ENCODE measurements at places on chromosomes 7 and 10.

- DNase-seq = no peak
Measured at GRCh38 chr10:132965411-132966057, 23.2 kb upstream of the CFAP46 start.

DNA sequence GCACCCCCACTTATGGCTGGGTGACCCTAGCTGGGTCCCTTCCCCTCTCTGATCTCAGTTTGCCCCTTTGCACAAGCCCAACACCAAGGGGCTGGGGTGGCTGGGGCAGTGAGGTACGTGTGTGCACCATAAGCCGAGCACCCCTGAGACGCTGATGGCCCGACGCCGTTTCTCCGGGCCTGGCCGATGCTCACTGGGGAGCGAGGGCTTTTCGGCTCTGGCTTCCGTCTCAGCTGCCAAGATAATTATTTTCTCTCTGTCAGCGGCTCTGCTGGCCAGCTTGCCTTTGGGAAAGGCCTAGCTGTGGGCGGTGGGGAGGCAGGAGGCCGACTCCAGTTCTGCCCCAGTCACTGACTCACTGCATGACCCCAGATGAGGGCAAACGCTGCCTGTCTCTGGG is 91.0 kb downstream of the ZMIZ1 start:
- DNase-seq = peak; percentile 75

- DNase-seq = no peak
Measured at GRCh38 chr7:13042605-13043236, 355.3 kb downstream of the ARL4A start.

DNA sequence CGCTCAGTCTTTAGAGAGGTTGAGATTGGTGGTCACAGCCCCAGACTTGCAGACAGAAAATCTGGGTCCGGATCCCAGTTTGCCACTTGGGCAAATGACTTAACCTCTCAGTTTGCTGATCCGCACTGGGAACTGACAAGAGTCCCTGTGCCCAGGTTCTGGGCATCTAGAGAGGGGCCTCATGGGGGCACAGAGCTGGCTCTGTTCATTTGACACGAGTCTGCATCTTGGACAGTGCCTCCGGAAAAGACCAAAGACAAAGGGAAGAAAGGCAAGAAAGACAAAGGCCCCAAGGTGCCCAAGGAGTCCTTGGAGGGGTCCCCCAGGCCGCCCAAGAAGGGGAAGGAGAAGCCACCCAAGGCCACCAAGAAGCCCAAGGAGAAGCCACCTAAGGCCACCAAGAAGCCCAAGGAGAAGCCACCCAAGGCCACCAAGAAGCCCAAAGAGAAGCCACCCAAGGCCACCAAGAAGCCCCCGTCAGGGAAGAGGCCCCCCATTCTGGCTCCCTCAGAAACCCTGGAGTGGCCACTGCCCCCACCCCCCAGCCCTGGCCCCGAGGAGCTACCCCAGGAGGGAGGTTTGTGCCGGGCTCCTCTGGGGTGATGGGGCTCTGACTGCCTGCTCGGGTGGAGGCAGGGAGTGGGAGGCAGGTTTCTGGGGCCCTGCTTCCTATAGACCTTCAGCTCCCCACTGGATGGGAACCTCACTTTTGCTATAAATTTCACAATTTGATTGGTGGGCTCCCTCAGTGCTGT is 2.3 kb downstream of the AEBP1 start:
- no peak for DNase-seq

DNA sequence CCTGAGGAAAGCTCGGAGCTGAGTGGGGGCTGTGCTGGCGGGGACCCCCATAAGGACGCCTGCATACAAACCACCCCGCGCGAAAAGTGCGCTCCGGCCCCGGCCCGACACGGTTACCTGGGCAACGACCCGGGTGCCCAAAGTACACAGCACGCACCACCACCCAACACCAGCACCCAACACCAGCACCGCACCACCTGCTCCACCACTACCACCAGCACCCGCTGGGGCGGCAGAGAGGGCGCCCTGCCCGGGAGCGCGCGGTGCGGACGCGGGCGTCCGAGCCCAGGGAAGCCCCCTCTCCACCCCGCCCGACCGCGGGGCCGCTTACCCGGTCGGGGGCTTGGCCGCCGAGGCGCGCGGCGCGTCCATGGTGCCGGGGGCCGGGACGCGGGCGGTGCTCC is 345 bp downstream of the COBL start:
- no peak for DNase-seq

- peak; percentile 61 for DNase-seq
Measured at GRCh38 chr7:116530107-116530820, 5.4 kb downstream of the CAV1 start.

DNA sequence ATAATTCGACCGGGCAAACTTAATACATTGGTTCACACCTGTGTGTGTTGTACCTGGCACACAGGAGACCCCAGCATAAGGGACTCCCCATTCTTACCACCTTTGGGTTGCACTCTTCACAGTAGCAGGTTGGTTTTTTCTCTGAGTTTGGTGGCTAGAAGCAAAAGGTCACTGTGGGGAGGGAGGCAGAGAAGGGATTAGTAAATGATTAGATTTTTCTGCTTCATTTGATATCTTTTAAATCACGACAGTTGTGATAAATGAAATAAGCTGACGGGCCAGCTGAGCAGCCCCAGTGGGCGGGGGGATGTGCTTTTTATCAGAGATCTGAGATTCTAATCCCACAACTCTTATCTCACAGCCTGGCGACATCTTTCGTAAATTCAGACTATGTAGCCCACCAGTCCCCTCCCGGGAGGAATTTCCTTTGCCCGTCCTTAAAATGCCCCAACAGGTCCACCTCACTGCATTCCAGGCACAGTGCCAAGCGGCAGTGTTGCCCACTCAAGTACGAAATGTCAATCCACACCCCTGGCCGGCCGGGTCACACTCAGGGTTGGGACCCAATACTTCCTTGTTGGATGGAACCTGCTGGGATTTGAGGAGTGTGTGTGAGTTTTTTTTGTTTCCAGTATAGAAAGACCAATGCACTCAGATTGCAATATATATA is 10.5 kb upstream of the KCP start:
- DNase-seq = no peak

- DNase-seq = no peak
Measured at GRCh38 chr7:79337717-79338116, 115.8 kb downstream of the MAGI2 start.

GRCh38 chr7:151100921-151101320 is 14.6 kb downstream of the AGAP3 start:
- no peak for DNase-seq

GRCh38 chr7:117448655-117449054 is 21.4 kb upstream of the ASZ1 start:
- DNase-seq = no peak

DNA sequence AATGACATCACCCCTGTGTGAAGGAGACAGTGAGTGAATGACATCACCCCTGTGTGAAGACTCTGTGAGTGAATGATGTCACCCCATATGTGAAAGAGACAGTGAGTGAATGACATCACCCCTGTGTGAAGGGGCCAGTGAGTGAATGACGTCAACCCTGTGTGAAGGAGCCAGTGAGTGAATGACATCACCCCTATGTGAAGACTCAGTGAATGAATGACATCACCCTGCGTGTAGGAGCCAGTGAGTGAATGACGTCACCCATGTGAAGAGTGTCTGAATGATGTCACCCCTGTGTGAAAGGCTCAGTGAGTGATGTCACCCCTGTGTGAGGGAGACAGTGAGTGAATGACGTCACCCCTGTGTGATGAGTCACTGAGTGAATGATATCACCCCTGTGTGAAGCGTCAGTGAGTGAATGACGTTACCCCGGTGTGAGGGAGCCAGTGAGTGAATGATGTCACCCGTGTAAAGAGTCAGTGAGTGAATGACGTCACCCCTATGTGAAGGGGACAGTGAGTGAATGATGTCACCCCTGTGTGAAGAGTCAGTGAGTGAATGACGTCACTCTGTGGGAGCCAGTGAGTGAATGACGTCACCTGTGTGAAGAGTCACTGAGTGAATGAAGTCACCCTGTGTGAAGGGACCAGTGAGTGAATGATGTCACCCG is 478.1 kb downstream of the PTPRN2 start:
- no peak for DNase-seq

GRCh38 chr7:6637544-6638229 is 569 bp downstream of the ZNF316 start:
- DNase-seq = peak; percentile 6

DNA sequence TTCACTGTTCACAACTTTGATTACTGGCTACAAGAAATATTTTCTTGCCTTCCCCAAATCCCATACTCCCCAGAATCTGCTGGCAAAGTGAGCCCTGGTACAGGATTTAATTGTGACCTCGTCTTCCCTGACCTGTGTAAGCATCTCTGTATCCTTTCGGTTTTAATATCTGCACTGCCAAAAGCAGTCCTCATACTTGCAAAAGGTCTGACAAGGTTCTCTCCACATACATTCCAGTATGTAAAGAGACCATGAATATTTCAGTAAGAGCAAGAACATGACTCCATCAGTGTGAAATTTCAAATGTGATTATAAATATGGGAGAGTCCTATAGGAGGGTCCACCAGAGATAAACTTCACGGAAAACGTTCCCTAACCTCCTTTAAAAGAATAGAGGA is 134.0 kb upstream of the TCF7L2 start:
- DNase-seq = no peak

- no peak for DNase-seq
Measured at GRCh38 chr10:103396789-103397087, 312 bp downstream of the PDCD11 start.

- DNase-seq = no peak
Measured at GRCh38 chr10:114393482-114393881, 10.8 kb downstream of the AFAP1L2 start.

DNA sequence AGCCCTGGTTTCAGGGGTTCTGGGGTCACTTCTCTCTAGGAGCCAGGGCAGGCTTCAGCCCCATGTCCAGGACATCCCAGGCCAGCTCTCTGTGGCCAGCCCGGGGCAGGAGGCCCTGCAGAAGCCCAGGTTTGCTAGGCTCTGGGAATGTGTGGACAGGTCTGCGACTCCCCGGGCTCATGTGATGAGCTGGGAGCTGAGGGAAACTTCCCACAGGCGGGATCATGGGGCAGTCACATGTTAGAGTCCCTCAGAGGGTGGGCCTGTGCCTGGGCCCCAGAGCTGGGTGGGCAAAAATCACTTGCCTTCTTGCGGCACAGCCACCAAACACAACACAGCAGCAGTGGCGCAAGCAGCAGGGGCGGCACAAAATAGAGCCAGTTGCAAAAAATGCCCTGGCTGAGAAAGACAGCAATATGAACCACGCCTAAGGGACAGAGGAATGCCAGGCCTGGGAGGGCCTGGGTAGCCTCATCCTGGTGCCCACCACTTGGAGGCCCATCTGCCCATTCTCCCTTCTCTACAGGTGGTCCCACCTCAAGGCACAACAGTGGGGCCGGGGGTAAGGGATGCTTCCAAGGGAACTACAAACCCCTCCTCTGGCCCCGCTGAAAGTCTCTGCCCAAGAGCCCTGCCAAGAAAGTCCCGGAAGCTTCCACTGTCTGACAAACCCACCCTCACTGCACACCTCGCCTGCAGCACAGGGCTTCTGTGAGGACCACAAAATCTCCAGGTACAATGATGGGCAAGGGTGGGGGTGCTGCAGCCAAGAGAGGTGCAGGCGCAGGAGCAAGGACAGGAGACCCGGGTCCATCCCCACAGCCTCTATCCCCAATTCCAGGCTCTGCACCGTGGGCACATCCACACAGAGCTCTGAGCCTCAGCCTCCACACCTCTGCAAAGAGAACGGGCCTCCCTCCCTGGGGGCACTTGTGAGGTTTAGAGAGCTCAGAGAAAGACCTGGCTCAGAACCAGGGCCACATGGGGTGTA is 34.6 kb upstream of the ANTXRL start:
- no peak for DNase-seq

DNA sequence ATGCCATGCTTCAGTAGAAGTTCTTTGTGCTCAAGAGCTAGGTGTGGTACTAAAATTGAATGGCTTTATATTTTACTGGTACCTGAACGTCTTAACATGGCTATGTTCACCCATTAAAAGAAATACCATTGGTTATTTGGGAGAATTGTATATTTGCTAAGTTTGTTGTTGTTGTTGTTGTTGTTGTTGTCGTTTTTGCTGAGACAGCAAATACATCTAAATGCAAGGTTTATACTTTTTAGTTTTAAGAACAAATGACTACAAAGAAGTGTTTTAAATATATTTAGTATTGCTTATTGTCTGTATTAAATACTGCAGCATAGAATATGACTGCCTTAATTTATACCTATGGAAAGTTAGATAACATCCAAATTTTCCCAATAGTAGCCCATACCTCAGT is 66.9 kb downstream of the HECW1 start:
- no peak for DNase-seq

- no peak for DNase-seq
Measured at GRCh38 chr7:6656413-6656812, 19.3 kb downstream of the ZNF316 start.

GRCh38 chr10:78288663-78289062 is 255.0 kb downstream of the RPS24 start:
- no peak for DNase-seq

- no peak for DNase-seq
Measured at GRCh38 chr10:89468191-89468965, 54.0 kb downstream of the IFIT5 start.

DNA sequence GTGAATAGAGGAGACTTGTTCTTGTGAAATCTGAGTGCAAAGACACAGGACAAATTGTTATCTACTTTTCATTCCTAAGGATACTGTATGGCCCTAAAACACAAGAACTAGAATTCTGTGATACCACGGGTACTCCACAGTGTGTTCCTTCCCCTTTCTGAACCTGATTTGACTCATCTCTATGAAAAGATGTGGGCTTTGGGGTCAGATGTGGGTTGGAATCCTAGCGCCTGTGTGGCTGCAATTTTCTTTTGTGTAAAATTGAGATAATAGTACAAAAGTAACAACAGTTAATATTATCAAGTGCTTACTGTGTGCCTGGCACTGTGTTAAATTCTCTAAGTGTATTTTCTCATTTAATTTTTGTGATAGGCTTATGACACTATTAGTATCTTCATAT is 8.1 kb downstream of the SRGN start:
- DNase-seq = no peak

- peak; percentile 51 for DNase-seq
Measured at GRCh38 chr7:139669106-139670061, 108.4 kb downstream of the HIPK2 start.

DNA sequence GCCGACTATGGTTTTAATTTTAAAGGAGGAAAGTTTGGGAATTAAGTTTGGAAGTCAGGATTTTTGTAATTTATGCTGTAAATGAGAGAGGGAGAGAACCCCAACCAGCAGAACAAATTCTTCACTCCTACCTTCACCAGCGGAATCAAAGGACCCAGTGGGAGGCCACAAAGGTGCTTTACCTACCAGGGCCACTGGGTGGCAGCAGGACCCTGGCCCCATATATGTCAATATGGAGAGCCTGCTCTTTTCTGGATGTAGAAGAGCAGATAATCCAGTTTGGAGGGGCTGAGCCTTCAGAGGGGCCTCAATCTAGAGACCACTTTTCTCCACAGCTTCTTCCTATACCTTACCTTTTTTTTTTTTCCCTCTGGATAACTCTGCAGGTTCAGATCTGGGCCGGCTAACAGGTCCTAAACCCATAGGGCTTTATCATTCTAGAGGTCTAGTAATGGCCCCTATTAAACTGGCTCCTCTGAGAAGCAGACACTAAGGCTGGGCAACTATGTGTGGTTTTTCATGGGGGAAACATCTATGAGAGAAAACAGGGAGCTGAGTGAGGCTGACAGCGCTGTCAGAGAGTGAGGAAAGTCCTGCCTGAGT is 8.5 kb upstream of the SCD start:
- peak; percentile 42 for DNase-seq
